Stimulated activated CD8-positive, alpha-beta memory T cell treated with anti-CD3 and anti-CD28 coated beads, Interleukin-4, amount 100 ng/mL, for 24 hours (primary cell): ENCODE measurements at places on chromosomes 2 and 18.
A peak's percentile ranks its signal among the peaks of the same experiment; 100 is the strongest.

DNA sequence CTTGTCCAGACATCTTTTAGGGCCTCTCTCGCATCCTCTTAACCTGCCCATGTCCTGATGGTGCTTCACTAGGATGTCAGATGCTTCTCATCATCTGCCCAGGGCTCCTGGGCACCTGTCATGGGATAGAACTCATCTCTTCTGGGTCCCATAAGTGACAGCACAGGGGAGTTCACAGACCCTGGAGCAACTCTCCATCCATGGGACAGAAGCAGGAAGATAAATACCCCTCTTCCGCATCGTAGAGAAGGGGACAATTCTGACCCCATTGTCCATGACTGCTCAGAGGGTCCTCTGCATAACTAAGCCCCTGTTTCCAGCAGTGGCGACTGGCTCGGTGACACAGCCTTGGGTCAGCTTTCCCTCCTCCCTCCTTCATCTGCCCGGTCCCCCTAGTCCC lies 82.3 kb downstream of the TWIST2 start:
- DNase-seq: no peak

DNA sequence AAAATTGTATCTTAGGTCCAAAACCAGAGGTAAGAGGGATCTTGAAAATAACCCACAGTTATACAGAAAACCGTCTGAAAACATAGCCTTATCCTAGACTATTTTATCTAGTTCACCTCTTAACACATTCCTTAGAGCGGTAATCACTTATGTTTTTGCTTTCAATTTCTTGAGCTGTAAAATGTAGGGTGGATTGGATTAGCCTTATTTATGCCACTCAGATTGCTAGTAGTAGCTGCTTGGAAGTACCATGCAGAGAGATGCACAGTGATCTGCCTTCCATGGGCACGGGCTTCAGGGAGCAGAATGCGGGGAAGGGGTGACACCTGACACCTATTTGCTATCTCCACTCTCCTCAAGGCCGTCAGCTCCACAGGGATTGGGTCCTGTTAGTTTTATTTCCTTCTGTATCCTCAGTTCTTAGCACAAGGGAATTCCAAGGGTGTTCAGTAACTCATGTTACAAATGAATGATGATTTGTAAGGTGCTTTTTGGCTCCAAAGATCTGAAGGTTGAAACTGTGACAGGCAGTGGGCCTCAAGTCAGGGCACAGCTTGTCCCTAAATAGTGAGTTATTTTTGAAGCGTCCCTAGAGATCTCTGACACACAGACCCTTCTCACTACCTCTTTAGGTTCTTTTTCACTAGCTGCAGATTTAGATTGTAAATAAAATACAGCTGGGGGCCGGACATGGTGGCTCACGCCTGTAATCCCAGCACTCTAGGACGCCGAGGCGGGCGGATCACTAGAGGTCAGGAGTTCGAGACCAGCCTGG lies 64.0 kb upstream of the PMAIP1 start:
- no peak for DNase-seq

- DNase-seq: peak; percentile 15
Measured at GRCh38 chr2:44244135-44244871, 31.0 kb upstream of the SLC3A1 start.

DNA sequence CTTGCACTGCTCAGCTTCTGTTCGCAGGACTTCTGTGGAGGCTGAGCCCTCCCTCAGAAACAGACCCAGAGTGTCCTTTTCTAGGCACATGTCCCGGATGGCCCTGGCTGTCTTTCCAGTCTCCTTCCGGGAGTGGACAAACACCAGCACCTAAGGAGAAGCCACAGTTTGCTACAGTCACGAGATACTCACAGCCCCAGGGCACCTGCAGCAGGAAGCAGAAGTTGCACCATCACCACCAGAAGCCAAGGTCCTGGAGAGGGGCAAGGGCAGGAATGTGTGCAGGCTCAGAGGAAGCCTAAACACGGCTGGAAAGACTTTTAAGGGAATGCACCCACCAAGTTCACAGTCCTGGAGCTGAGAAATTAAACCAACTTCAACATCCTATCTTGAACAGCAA lies 13.6 kb downstream of the SNRNP200 start:
- no peak for DNase-seq

- no peak for DNase-seq
Measured at GRCh38 chr18:58934933-58935577, 70.4 kb downstream of the ZNF532 start.

- DNase-seq: no peak
Measured at GRCh38 chr2:666441-666840, 10.8 kb downstream of the TMEM18 start.

- no peak for DNase-seq
Measured at GRCh38 chr2:179344280-179344964, 79.8 kb upstream of the SESTD1 start.

DNA sequence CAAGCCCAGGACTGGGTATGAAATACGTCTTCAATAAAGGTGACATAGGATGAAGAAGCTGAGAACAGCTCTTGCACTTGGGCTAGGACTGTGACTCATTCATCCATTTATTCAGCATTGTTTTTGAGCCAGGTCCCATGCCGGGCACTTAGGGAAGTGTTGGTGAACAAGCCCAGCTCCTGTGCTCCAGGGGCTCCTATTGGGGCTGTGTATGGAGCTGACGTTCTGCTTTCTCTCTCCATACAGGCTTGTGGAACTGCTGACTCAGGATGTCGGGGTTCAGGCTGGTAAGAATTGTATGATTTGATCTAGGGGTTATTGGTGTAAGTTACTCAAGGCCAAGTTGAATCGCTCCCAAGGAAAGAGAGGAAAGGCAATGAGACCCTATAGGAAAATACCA lies 24.0 kb downstream of the MYO7B start:
- DNase-seq: no peak

- DNase-seq: no peak
Measured at GRCh38 chr2:201327678-201328077, 29.5 kb downstream of the FLACC1 start.

GRCh38 chr2:232633413-232634205 lies at the start of gene EFHD1:
TSS of gene EFHD1 (plus strand) at chr2:232633604. CDS start at chr2:232633705, 101 bp downstream.
- DNase-seq: peak; percentile 50

DNA sequence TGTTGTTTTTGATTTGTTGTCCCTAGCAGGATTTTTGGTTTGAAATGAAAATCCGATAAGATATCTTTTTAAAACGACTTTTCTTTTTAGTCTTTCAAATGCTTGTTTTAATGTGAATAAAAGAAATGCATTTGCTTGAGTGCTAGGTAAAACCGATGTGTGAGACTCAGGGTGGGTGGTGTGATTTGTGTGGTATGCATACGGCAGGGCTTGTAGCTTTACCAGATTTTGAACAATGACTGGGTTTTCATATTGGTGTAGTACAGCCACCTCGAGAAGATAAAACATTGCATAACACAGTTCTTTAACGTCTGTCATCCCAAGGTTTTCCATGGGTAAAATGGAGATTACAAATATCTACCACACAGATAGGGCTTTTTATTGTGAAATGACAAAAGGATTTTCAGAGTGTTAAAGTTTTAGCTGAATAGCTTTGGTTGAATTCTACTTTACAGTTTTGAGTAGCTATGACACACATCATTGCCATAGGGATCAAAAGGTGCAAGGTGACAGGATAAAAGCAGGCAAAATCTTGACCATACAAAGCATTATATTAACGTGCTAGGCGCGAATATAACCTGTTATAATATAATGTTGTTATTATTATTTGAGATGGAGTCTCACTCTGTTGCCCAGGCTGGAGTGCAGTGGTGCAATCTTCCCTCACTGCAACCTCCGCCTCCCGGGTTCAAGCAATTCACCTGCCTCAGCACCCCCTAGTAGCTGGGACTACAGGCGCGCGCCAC lies 824 bp upstream of the ZNF638 start:
- DNase-seq: no peak

- DNase-seq: peak; percentile 23
Measured at GRCh38 chr2:239934571-239935171, 90.5 kb downstream of the NDUFA10 start.

DNA sequence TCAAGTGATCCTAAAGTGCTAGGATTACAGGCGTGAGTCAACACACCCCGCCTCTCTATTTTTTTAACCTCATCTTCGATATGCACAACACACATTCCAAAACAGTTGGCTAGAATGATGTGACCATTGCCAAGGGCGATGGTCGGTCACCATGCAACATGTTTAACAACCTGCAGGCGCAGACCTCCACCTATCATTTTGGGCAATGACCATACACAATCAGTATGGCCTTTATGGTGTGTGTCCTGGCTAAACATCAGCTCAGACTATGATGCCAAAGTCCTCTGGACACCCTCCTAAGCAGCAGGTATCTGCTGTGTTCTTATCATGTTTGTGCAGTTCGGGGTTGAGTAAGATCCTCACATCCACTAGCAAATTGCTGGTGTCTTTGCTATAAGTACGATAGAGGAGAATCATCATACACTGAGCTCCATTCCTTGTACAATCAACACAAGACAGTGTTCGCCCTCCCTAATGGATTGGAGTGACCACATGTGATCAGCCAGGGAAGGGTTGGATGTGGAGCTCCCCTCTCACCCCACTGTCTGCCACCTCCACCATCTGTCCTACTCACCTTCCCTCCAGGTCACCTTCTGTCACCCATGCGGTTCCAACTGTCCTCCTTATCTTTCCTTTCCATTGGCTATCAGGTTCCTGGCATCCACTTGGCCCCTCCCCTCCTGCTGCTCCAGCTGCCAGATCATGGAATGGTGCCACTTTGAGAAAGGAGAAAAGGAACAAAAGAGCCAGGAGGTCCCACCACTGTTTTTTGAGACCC lies 7.9 kb upstream of the RNF152 start:
- DNase-seq: no peak

DNA sequence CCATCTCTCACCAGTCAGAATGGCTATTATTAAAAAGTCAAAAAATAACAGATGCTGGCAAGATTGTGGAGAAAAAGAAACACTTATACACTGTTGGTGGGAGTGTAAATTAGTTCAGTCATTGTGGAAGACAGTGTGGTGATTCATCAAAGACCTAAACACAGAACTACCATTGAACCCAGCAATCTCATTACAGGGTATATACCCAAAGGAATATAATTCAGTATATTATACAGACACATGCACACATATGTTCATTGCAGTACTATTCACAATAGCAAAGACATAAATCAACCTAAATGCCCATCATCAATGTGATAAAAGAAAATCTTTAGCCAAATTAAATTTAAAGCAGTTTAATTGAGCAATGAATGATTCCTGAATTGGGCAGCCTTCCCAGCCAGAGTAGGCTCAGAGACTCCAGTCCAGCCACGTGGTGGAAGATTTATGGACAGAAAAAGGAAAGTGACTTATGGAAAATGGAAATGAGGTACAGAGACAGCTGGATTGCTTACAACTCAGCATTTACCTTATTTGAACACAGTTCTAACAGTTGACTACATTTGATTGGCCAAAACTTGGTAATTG lies 377.1 kb upstream of the SLC39A10 start:
- no peak for DNase-seq

GRCh38 chr2:171124541-171124940 lies 36.2 kb downstream of the TLK1 start:
- DNase-seq: no peak

GRCh38 chr2:141513853-141514252 lies 617.0 kb downstream of the LRP1B start:
- no peak for DNase-seq

DNA sequence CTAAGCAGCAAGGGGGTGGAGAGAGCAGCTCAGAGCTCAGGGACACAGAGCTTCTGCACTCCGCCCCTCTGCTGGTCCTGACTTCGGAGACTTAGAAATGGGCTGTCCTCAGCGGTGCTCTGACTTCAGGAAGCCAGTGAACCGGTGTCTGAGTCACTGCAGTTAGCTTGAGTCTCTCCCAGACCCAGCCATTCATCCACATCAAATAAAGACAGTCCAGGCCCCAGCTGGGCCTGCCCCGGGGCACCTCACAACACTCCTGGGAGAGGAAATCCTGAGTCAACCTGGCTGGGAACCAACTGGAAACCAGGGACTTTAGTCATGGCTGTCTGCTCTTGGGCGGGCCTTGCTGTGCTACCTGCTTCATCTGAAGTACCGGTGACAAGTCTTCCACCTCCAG lies 5.4 kb upstream of the ITGB6 start:
- no peak for DNase-seq

- no peak for DNase-seq
Measured at GRCh38 chr18:41071826-41072225, 883.2 kb upstream of the PIK3C3 start.

DNA sequence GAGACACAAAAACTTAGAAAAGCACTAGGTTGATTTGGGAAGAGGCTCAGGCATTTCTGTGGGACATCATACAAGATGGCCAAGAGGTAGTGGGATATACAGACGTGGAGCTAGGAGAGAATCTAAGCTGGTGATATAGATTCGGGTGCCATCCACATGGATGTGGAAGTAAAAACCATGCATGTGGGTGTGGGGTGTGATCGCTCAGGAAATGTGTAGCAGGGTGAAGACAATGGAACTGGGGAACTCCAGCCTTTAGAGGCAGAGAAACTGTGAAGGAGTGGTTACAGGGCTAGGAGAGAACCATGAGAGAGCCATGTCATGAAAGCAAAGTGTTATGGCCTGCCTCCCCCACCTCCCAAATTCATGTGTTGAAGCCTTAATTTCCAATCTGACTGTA lies 43.0 kb upstream of the CTLA4 start:
- no peak for DNase-seq

- no peak for DNase-seq
Measured at GRCh38 chr18:61292280-61293035, 40.8 kb upstream of the CDH20 start.

DNA sequence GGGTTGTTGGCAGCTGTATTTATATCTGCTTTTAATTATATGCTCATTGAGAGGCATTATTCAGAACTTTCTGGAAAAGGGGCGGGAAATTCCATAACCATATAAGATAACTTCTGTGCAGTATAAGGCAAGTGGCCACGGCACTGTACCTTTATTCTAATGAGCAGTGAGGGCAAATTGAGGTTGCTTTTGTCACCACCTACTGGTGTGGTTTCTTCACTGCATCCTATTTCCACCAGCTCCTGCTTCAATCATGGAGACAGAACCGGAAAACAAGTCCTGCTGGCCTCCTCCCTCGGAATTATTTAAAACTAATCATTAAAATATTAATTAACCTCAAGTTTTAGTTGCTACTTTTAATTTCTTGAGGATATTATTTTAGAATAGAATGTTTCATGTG lies 759.4 kb downstream of the CBLN2 start:
- no peak for DNase-seq

DNA sequence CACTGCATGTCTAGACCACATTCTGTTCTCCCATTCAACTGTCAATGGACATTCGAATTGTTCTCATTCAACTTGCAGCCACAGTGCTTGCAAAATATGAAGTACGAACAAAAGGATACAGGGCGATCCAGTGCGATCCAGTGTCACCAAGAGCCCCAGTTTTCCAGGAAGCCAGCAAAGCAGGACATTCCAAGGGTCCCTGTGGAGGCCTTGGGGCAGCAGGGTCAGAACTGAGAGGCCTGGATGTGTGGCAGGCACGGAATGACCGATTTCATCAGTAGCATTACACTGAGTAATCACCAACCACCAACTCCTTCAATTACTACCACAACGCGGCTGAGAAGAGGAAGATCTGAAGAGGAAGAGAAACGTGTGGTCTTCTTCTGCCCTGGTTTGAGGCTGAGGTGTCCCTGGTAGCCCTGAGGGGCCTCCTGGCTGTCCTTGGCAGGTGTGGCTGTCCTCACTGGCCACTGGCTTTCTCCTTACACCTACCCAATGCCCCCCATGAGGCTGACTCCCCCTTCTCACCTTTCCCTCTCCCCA lies 172.7 kb upstream of the FHL2 start:
- no peak for DNase-seq

GRCh38 chr2:134713176-134713575 lies 5.6 kb downstream of the TMEM163 start:
- DNase-seq: no peak
